ENCODE measurements at places on chromosomes 2 and 18. TPM values are rescaled to one million over a fixed set of nuclear protein-coding genes. Genes with fewer than 3 reads are reported as not detected.

GRCh38 chr2:64262071-64262470 is 117.9 kb upstream of the PELI1 start:
- DNase-seq: no peak

DNA sequence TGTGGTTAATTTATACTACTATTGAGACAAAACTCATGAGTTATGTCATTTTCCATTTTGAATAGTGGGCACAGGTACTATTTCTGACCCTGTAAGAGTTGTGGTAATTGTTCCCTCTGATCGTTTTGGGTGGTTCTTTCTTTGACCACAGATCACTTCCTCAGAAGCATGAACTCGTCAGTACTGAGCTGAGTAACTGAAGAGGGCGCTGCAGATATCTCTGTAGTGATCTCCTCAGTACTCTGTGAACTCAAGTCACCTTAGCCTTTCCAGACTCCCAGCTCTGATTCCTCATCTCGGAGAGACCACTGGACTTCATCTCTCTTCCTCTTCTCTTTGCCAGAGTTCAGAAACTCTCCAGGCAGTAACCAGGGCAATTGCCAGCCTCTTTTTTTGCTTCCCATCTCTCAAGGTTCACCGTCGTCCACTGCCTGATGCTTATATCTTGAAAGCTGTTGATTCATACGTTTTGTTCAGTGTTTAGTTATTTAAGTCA is 9.4 kb upstream of the IL1RL1 start:
- no peak for DNase-seq

GRCh38 chr2:101219246-101219645 is 33.4 kb upstream of the CNOT11 start:
- DNase-seq: no peak

GRCh38 chr18:62778976-62779869 is 63.9 kb downstream of the PHLPP1 start:
- DNase-seq: no peak

DNA sequence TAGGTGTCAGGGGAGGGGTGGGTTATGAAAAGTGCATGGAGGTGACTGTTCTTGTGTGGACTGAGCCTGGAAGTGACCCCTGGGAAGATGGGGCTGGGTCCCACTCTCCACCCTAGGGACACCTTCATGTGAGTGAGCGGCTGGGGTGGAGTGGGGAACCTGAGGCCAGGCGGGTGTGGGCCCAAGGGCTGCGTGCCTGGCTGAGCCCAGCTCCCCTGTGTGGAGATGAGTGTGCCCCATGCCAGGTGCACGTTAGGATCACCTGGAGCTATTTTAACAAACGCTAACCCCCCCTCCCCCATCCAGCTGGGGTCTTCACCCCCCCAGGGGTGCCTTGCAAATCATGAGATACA is 26.5 kb downstream of the ZAP70 start:
- no peak for DNase-seq

DNA sequence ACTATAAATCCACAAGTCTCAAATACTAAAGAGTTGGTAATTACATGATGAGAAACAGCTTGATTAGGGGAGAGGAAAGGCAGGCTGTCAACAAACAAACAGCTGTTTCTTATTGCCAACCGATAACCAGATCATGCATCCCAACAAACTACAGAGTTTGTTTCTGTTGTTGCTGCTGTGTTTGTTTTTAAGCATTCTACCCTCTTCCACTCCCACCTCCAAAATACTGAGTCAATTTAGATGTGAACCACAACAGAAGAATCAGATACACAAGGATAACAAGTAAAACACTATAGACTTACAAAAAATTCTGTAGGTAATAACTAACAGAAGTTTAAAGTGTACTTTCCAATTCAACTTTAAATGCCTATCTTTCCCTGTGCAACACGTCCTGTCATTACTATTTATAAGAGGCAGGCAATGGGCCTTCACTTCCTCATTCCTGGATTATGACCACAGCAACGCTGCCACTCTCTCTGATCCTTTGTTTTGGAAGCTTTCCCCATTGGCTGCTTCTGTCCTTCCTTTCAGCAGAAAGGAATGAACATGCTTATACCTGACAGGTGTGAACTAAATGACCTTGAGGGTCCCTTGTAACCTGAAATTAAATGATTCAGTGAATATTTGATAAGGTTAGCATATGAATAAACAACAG is 152.0 kb downstream of the SRBD1 start:
- no peak for DNase-seq

DNA sequence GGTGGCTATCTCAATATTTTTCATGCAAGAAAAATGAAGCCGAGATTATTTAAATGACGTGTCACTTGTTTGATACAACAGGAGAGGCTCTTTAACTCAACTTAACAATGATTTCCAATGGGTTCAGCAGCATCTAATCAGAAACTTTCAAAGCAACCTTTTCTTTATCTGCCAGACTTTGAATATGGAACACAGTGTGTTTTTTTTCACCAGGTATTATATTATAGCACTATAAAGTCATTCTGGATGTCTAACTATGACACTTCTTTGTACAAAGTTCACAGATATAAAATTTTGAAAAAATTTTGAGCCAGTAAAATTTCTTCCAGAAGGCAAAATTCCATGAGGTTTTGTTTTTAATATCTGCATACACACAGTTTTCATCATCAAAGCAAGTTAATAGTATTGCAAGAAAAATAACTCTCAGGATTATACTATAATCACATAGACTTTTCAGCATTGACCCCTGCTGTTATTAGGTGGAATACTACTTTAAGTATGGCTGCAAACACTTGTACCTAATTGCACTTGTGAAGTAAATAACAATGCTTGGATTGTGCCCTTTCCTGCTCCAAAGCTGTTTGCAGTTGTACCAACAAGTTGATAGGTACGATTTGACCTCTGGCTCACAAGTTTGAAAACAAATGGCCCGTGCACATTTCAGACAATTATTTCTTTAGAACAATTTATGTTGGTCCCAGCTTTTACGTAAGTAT is 44.0 kb upstream of the DSG1 start:
- no peak for DNase-seq

The ALPG gene
- not detected for polyA plus RNA-seq

Measured in BJ (cell line).